Sigmoid colon (tissue), 7 donors: ENCODE measurements at places on chromosomes 1 and 21. TPM values are rescaled to one million over a fixed set of nuclear protein-coding genes. Genes with fewer than 3 reads are reported as not detected.

- H3K27ac ChIP-seq: no peak overlapping the region
- DNase-seq: no peak
- no peaks in the 10 kb centered on the region for H3K27me3 ChIP-seq
- no peaks in the 10 kb centered on the region for H3K4me1 ChIP-seq
Measured at GRCh38 chr1:194194724-194195123, 1008.3 kb upstream of the B3GALT2 start.

DNA sequence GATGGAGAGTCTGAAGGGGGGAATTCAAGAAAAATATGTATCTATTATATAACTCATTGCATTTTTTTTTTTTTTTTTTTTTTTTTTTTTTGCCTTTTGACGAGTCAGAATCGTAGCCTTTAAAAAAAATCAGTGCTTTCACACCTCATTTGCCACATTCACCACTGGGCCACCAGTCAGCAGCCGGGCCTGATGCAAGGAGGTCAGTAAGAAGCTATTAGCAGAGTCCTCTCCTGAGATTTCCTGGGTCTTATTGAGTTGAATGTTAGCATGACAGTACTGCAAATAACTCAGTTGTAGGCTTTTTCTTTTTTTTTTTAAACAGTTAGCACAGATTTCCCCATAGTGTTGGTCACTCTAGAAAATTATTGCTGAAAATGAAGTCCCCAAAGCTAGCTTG, 139.8 kb downstream of the SPATA17 start:
- H3K27ac ChIP-seq: no peak overlapping the region
- no peaks in the 10 kb centered on the region for H3K36me3 ChIP-seq
- H3K4me1 ChIP-seq: no peaks in the 10 kb centered on the region
- DNase-seq: no peak
- H3K4me3 ChIP-seq: no peak overlapping the region

- peaks cover 1% of the 10 kb centered on the region for H3K4me1 ChIP-seq
- H3K36me3 ChIP-seq: no peaks in the 10 kb centered on the region
- H3K4me3 ChIP-seq: no peak overlapping the region
- no peak overlapping the region for H3K27ac ChIP-seq
Measured at GRCh38 chr1:20726118-20726911, 6.2 kb downstream of the SH2D5 start.

- no peak for DNase-seq
- peaks cover 70% of the 10 kb centered on the region for H3K4me1 ChIP-seq
- H3K27me3 ChIP-seq: no peaks in the 10 kb centered on the region
- H3K27ac ChIP-seq: peak overlapping the region; percentile 86
- H3K4me3 ChIP-seq: no peak overlapping the region
- H3K36me3 ChIP-seq: no peaks in the 10 kb centered on the region
Measured at GRCh38 chr1:203536575-203536974, 42.6 kb downstream of the OPTC start.

GRCh38 chr1:152084853-152085252, 4.0 kb downstream of the TCHHL1 start:
- H3K4me1 ChIP-seq: no peaks in the 10 kb centered on the region
- no peak for DNase-seq
- H3K36me3 ChIP-seq: no peaks in the 10 kb centered on the region
- peaks cover 19% of the 10 kb centered on the region for H3K27me3 ChIP-seq
- H3K4me3 ChIP-seq: no peak overlapping the region
- H3K27ac ChIP-seq: no peak overlapping the region

GRCh38 chr21:44975720-44976555, 36.1 kb downstream of the SLX9 start:
- no peaks in the 10 kb centered on the region for H3K27me3 ChIP-seq
- H3K36me3 ChIP-seq: peaks cover 4% of the 10 kb centered on the region
- no peak for DNase-seq
- no peak overlapping the region for H3K4me3 ChIP-seq

DNA sequence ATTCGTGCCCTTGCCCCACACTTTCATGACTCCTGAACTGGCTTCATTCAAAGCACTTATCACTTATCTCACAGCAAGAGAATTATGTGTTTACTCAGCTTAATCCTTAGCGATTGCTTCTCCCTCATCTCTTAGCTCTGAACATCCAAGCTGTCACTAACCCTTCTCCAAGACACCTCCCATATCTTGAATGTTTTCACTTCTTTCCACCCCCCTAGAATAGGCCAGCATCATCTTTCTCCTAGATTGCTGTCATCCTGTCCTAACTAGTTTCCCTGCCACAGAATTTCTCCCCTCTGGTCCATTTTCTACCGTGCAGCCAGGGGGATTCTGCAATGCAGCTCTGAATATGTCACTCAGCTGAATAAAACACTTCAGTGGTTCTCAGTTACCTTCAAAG, 68.6 kb upstream of the SPATA6 start:
- DNase-seq: no peak
- no peak overlapping the region for H3K27ac ChIP-seq
- no peak overlapping the region for H3K4me3 ChIP-seq

DNA sequence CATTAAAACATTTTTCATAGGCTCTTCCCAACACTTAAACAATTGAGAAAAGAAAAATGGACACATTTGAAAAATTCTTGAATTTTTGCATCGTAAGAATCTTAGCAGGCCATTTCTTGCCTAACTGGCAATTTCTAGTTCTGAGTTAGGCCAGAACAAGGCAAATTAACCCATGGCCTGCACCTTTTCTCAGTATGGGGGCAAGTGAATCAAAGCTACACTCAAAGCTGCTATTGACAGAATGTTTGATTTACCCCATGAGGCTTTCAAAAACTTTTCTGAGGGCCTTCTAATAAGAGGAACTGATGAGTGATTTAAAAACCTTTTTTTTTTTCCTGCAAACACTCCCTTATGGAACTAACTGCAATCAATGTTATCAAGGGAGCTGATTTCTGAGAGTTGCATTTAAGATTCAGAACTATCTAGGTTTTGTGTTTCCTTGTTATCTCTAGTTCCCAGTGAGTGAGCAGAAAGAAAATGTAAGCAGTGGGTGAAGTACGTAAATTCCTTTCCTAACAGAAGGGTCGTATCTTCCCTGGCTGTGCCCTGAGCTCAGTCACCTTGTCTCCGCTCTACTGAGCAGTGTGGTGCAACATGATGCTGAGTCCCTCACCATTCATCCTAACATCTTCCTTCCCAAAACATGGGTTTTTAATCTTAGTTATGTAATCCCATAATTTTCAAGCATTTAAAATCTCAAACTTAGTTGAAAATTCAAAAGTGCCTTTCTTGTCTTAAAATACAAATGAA, 353.7 kb downstream of the DPYD start:
- no peak overlapping the region for H3K4me3 ChIP-seq
- no peaks in the 10 kb centered on the region for H3K4me1 ChIP-seq
- H3K36me3 ChIP-seq: no peaks in the 10 kb centered on the region
- DNase-seq: no peak
- H3K27ac ChIP-seq: no peak overlapping the region
- no peaks in the 10 kb centered on the region for H3K27me3 ChIP-seq

DNA sequence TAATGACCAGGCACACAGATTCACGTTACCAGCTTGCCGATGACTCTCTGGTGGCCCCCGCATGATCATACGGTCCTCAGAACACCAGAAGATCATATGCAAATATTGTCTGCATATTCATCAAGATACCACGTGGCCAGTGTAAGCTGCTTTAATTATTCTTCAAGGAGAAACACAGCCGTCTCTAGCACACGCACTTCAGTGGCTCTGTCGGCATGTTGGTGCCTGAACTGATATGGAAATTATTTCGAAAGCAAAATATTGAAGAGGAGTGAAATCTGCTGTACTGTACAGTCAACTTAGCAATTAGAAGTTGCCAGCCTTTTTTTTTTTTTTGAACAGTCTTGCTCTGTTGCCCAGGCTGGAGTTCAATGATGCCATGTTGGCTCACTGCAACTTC, 5.9 kb upstream of the KIF26B start:
- H3K36me3 ChIP-seq: no peaks in the 10 kb centered on the region
- H3K27ac ChIP-seq: no peak overlapping the region
- no peak for DNase-seq
- H3K4me1 ChIP-seq: peaks cover 9% of the 10 kb centered on the region

DNA sequence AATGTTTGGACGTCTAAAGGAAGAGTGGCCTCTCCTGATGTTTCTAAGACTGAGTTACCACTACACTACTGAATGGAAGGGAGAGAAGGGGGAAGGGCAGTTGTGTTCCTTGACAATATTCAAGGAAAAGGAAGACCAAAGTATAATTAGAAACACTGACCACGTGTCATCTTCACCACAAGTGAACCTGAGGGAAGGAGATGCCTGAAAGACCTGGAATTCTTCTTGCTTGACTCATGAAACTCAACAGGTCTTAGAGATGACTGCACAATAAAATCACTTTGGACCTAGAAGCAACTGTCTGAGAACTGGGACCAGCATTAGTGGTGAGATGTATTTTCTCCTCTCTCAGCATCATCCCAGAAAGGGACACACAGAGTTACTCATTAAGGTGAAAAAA, 56.7 kb downstream of the PTPN14 start:
- H3K4me1 ChIP-seq: peaks cover 63% of the 10 kb centered on the region
- H3K27ac ChIP-seq: peak overlapping the region; percentile 69
- no peaks in the 10 kb centered on the region for H3K27me3 ChIP-seq
- H3K36me3 ChIP-seq: no peaks in the 10 kb centered on the region
- no peak overlapping the region for H3K4me3 ChIP-seq
- no peak for DNase-seq

DNA sequence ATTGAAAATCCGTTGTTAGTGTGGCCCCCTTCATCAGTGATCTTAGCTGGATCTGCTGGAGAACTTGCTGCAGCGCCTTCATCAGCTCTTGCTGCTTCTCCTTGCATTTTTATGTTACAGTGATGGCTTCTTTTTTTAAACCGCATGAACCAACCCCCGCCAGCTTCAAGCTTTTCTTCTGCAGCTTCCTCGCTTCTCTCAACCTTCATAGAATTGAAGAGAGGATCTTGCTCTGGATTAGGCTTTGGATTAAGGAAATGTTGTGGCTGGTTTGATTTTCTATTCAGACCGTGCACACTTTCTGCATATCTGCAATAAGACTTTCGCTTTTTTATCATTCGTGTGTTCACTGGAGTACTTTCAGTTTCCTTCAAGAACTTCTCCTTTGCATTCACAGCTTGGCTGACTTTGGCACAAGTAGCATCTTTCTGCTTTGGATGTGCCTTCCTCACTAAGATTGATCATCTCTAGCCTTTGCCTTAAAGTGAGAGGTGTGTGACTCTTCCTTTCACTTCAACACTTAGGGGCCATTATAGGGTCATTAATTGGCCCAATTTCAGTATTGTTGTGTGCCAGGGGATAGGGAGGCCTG, 13.1 kb downstream of the RNF187 start:
- H3K27ac ChIP-seq: no peak overlapping the region
- H3K27me3 ChIP-seq: no peaks in the 10 kb centered on the region
- no peak overlapping the region for H3K4me3 ChIP-seq
- H3K36me3 ChIP-seq: peaks cover 18% of the 10 kb centered on the region

- no peaks in the 10 kb centered on the region for H3K27me3 ChIP-seq
- H3K4me1 ChIP-seq: no peaks in the 10 kb centered on the region
- H3K4me3 ChIP-seq: no peak overlapping the region
- H3K27ac ChIP-seq: no peak overlapping the region
Measured at GRCh38 chr1:7407980-7408770, 362.9 kb upstream of the VAMP3 start.

- H3K27ac ChIP-seq: peak overlapping the region; percentile 87
- H3K36me3 ChIP-seq: no peaks in the 10 kb centered on the region
- DNase-seq: no peak
- no peak overlapping the region for H3K4me3 ChIP-seq
- H3K27me3 ChIP-seq: no peaks in the 10 kb centered on the region
Measured at GRCh38 chr1:117059334-117059677, 820 bp upstream of the TTF2 start.

GRCh38 chr21:32173121-32173724, 105.6 kb downstream of the MIS18A start:
- no peak overlapping the region for H3K27ac ChIP-seq
- H3K36me3 ChIP-seq: no peaks in the 10 kb centered on the region
- no peak overlapping the region for H3K4me3 ChIP-seq
- no peaks in the 10 kb centered on the region for H3K27me3 ChIP-seq
- no peak for DNase-seq

- no peak for DNase-seq
- H3K4me3 ChIP-seq: no peak overlapping the region
- no peak overlapping the region for H3K27ac ChIP-seq
- no peaks in the 10 kb centered on the region for H3K4me1 ChIP-seq
- no peaks in the 10 kb centered on the region for H3K36me3 ChIP-seq
Measured at GRCh38 chr1:233491953-233492620, 121.8 kb upstream of the KCNK1 start.

DNA sequence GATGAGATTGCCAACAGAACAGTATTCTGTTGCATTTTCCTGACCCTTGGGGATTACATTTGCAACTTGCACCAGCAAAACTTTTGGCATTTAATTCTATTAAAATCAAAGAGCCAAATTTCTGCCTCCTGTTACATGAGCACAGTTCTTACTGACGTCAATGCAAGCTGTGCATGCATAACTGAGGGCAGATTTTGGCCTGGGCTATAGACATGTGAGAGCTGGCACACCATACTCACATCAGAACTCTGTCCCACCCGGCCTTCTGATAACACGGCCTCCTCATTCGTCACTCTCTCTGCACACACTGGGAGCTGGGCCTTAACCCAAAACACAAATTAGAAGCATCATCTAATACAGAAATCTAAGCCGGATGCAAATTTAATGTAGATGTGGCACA, 31.5 kb downstream of the PAPPA2 start:
- H3K4me1 ChIP-seq: no peaks in the 10 kb centered on the region
- H3K4me3 ChIP-seq: no peak overlapping the region

GRCh38 chr1:183880531-183881243, 75.8 kb downstream of the RGL1 start:
- H3K27ac ChIP-seq: no peak overlapping the region
- no peak for DNase-seq
- H3K27me3 ChIP-seq: no peaks in the 10 kb centered on the region
- no peak overlapping the region for H3K4me3 ChIP-seq
- H3K4me1 ChIP-seq: peaks cover 60% of the 10 kb centered on the region
- peaks cover 12% of the 10 kb centered on the region for H3K36me3 ChIP-seq

GRCh38 chr1:107009281-107009680, 47.2 kb upstream of the PRMT6 start:
- H3K36me3 ChIP-seq: no peaks in the 10 kb centered on the region
- no peak for DNase-seq
- H3K4me1 ChIP-seq: no peaks in the 10 kb centered on the region
- H3K27me3 ChIP-seq: no peaks in the 10 kb centered on the region

DNA sequence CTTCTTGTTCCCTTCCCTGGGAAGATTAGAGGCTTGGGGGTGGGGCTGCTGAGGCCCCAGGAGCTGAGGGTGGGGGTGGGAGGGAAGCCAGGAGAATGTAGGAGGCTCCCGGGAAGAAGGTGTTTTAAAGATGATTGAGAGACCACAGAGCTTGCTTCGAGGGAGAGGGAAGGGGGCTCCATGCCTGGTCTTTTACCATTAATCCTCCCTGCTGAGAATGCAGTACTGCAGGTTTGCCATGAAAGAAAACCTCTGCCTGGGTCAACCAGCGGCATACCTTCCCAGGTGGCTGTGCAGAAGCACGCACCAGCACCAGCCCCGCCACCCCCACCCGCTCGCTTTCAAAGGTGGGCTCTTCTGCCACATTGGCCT, 15.4 kb downstream of the ABCA4 start:
- H3K4me1 ChIP-seq: peaks cover 14% of the 10 kb centered on the region
- DNase-seq: no peak
- no peaks in the 10 kb centered on the region for H3K27me3 ChIP-seq
- H3K27ac ChIP-seq: no peak overlapping the region
- H3K4me3 ChIP-seq: no peak overlapping the region

RPS27 gene
- 4,347 TPM for total RNA-seq

NBPF15 gene
- 21.2 TPM for total RNA-seq

PCBP3 gene
- 8.2 TPM for total RNA-seq

KCNJ15 gene
- total RNA-seq: not detected

PCAT6 gene
- total RNA-seq: not detected

COL16A1 gene
- total RNA-seq: 140 TPM

S100A8 gene
- 103 TPM for total RNA-seq

RAB3B gene
- 3.1 TPM for total RNA-seq

FAM72C gene
- total RNA-seq: not detected

RNF186 gene
- not detected for total RNA-seq

COL8A2 gene
- 13.0 TPM for total RNA-seq
